ENCODE measurements at places on chromosomes 7 and 10.

DNA sequence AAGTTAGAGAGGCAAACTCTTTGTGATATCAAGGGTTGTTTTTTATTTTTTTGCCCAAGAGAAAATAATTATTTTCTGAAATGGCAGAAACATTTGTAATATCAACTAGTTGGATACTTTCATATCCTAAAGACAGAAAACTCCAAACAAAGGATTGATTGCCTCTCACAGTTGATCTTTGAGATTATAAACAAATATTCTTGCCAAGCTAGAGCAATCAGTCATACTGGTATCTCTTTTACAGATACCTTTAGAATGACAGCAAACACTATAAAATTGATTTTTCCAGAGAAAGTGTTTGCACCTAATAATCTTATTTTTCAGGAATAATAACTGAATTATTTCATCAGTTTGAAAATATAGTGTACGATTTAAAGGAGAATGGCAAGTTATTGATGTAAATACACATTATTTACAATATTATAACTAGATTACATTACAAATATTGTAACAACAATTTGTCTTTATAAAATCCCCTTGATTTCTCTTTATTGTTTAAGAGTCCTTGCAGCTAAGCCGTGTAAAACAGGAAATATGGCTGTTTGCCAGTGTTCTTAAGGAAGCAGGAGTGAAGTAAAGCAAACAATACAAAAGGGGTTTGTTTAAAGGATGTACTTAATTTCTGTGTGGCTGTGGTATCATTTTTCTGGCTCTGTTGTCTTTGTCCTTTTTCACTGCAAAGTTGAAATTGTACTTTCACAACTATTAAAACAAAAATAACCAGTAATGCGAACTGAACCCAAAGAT is 58.4 kb downstream of the MAPK8 start:
- DNase-seq, result no peak

GRCh38 chr7:157519798-157520244 is 183.0 kb downstream of the DNAJB6 start:
- DNase-seq, result no peak

GRCh38 chr7:93559639-93560491 is 14.7 kb downstream of the CALCR start:
- no peak for DNase-seq

DNA sequence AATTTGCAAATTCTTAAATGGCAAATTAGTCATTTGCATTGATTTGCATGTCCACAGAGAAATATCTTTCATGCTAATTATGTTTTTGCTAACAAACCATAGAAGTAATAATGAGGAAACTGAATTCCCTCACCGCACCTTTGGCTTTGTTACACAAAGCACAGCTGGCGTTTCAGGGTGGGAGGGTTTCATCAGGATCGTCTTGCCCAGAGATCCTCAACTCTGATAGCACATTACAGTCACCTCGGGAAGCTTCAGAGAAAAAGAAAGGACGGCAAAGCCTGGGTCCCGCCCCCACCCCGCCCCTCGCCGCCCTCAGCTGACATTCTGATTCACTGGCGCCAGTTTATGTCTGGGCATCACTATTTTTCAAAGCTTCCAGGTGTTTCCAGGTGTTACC is 119.4 kb downstream of the PTPRN2 start:
- no peak for DNase-seq

- DNase-seq, result no peak
Observed at GRCh38 chr7:7773334-7774309, 55.2 kb upstream of the RPA3 start.

GRCh38 chr7:47944536-47945260 is 3.6 kb downstream of the PKD1L1 start:
- DNase-seq, result no peak

GRCh38 chr10:103241262-103242011 is 4.2 kb upstream of the RPEL1 start:
- DNase-seq, result no peak

- peak; percentile 95 for DNase-seq
Observed at GRCh38 chr10:112832361-112832878, 117.6 kb upstream of the TCF7L2 start.

DNA sequence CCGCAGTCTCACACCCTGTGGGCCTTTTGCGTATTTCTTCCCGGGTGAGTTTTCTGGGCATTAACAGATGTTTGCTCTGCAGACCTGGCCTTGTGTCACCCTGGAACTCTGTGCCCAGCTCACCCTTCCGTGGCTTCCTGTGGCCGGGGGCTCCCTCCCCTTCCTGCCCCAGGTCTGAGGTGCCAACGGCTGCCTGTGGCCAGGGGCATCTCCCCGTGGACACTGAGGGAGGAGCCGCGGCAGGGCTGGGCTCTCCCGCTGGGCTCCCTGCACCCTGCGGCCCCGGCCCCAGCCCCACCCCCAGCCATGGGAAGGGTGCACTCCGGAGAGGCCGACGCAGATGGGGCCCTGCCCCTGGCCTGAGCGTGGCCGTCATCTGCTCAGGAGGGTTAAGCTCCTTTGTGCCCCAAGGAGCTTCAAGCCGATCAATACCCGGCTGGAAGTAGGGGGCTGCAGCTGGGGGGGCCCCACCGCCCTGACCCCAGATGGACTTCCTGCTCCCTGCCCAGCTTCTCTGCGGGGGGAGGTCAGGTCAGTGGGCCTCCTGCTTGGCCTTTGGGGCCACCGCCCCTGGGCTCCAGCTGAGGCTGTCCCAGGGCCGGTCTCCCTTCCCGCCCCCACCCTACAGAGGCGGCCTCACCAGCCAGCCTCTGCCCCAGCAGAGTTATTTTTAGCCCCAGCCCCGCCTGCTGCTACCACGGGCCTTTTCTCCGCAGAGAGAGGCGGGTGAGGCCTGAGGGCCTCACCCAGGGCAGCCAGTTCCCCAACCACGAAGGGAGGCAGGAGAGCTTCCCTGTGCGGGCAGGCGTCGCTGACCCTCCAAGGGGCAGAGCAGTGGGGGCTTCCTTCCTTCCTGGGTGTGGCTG is 24.2 kb downstream of the PWWP2B start:
- DNase-seq, result no peak

DNA sequence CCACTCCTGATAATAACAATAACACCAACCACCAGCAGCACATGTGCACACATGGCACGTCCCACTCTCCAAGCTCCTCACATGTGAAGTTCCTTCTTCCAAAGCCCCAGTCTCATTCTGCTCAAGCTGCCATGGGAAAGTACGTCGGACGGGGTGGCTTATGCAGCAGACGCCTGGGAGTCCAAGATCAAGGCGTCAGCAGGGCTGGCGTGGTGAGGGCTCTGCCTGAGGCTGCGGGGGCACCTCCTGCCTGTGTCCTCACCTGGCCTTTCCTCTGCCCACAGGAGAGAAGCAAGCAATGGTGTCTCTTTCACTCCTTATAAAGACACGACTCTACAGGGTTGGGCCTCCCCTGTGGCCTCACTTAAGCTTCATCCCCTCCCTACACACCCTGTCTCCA is 68.8 kb upstream of the INSIG1 start:
- DNase-seq, result no peak

GRCh38 chr10:44807451-44807850 is 103.7 kb upstream of the TMEM72 start:
- DNase-seq, result no peak

DNA sequence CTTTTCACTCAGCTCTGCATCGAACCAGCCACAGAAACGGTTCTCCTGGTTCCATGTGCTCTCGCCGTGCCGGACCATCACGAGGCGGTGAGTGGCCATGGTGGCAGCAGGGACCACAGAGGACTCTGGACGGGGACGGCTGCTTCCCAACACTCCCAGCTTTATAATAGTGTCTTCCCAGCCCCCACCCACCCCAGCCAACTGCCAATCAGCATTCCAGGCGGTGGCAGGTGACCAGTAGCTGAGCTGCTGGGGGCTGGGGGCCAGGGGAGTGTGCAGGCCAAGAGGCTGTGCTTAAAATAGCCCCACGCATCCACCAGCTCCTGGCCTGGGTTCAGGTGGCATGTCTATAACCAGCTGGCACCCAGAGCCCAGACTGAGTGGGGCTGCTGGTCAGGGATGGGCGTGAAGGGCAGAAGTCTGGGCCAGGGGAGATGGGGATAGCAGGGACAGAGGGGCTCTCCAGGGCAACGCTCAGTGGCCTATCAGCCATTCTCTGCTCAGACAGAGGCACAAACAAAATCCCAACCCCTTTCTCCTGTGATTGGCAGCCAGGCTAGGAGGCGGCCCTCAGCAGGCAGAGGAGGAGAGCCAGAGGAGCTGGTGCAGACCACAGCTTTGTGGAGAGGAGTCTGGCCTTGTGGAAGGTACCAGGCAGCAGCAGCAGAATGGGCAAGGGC is at the start of gene PGAM2:
Gene PGAM2, minus strand, starts transcription at position 137 of the 680 bp plus-strand sequence. Its CDS starts 38 bp downstream, at position 99.
- DNase-seq, result no peak

- no peak for DNase-seq
Observed at GRCh38 chr7:99674995-99675742, 4.6 kb downstream of the CYP3A5 start.

- DNase-seq, result no peak
Observed at GRCh38 chr10:97076781-97077180, 109.0 kb downstream of the SLIT1 start.

DNA sequence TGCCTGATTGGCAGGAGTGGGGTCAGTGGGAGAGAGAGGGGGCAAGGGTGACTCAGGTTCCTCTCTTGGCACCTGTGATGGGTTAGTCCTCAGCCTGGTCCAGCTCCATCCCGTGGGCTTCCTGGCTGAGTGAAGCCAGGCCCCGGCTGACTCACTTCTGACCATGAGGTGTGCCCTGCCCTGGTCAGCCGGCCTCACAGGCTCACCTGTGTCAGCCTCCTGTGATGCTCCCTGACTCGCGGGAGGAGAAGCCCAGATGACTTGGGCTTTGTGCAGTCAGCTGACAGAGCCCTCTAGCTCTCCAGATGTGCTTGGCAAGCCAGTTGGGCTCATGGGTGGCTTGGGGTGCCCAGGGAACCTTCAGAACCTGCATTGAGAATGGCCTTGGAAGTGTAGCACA is 16.0 kb upstream of the PPIF start:
- no peak for DNase-seq
